ENCODE measurements at places on chromosomes 12 and 14.
A peak's percentile ranks its signal among the peaks of the same experiment; 100 is the strongest.

GRCh38 chr14:95255487-95255886 is 64.2 kb downstream of the CLMN start:
- DNase-seq = no peak

GRCh38 chr12:124713041-124713435 is 145.6 kb upstream of the NCOR2 start:
- DNase-seq = peak; percentile 64

DNA sequence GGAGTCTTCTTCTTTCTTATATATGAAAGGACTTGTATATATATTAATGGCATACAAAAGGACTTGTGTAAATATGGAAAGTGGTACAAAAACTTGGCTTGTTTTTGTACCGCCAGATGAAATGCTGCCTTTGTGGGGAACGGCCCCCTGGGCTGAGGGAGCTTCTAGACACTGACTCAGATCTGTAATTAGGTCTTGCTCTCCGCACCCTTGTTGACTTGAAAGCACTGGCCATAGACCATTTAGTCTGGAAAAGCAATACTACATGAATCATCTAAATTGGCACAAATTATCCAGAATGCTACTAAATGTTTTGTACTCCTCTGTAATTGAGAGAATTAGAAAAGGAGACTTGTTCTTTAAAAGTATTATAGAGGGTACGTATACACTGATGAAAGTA is 399.9 kb upstream of the RGS6 start:
- no peak for DNase-seq

- DNase-seq = peak; percentile 41
Measured at GRCh38 chr12:121110211-121110940, 22.3 kb upstream of the P2RX7 start.

DNA sequence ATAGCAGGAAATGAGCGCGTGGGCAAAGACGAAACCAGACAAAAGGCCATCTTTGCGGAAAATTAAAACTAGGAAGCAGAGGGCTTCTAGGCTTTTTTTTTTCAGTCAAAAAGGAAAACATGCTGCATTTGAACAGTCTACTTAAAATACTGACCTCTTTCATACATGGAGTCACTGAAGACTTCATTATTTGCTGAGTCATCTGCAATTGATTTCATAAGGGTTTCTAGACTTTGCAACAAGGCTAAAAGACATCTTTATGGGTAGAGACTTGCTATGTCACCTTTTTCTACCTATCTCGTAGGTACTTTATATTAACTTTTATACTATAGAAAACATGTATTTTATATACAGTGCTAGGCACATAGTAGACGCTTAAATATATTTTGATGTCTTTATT is 238.4 kb downstream of the TMEM132D start:
- no peak for DNase-seq

Measured in left ventricle myocardium inferior (tissue), 1 donor.